ENCODE measurements at places on chromosomes 3 and 15.

- DNase-seq = no peak
Measured at GRCh38 chr15:60395276-60396011, 2.3 kb downstream of the ANXA2 start.

DNA sequence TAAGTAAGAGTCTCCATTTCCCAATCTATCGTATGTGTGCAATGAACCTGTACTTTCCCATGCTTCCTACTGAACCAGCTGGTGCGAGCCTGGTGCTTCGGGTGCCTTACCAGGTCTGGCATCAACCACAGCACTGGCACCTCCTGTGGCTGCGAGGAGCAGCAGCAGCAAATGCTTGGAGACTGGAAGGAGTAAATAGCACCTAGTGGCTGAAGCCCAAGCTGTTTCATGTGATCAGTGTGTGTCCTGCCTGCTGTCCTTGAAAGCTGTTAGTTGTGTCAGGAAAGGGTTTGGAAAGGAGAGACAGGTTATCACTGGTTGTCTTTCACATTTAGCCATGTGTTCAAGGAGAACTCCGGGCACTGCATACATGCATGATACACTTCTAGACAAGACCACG lies 31.8 kb downstream of the PCOLCE2 start:
- DNase-seq = no peak

GRCh38 chr3:105827959-105828358 lies 40.9 kb downstream of the CBLB start:
- DNase-seq = no peak

DNA sequence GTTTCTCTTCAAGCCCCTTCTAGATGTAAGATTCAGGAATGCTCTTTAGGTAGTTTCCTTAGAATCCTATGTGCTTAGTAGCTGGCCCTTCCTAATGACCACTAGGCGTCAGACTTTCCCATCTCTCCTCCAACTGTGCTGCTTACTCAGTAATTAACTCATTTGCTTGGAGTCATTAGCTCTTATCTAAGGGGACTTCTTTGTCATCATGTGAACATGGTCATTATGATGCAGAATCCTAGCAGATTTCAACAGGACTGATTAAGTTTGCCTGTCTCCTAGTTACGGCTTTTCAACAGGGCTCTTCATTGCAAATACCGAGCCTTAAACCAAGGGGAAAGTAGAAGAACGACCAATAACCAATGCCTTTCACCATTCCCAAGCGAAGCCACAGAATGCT lies 46.4 kb downstream of the GJD2 start:
- peak; percentile 22 for DNase-seq

DNA sequence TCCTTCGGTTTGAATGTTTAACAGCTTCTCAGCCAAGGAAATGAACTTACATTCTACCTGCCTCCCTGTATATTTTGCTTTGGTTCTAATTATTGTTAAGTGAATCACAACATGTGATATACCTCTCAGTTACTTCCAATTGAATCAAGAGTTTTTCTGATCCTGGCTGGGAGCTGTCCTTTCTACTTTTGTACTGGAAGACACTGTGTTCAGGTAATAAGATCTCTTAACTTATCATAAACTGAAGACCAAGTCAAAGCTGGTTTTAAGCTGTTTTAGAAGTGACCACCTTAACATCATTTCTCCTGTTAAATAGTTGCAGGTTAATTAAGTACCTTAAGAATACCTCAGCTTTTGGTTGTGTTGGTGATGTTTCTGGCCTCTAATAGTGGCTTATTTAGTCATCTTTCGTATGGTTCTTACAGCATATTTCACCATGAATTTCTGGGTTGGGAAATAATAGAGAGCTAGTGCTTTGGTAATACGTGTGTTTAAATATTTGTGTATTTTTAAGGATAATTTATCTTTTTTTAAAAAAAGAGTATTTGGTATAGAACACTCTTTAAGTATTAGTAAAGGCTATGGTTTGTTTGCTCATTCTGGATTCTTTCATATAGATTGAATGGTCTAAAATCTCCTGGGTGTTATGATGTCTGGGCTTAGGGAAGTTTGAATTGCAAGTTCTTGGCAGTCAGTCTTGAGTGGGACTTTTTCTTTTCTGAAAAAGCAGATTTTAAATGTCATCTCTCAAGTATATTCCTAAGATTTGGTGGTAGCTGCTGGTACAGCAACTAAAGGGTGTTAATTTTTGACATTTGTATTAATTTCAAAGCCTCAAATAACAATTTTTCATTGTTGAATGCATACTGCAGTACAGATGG lies 1.6 kb downstream of the RAB8B start:
- no peak for DNase-seq

- peak; percentile 51 for DNase-seq
Measured at GRCh38 chr3:194112120-194113106, 23.5 kb upstream of the HES1 start.

- DNase-seq = no peak
Measured at GRCh38 chr3:143727391-143727790, 120.9 kb downstream of the SLC9A9 start.

GRCh38 chr3:7700977-7701376 lies 800.6 kb upstream of the LMCD1 start:
- DNase-seq = no peak

- DNase-seq = no peak
Measured at GRCh38 chr15:69469467-69470201, 17.0 kb downstream of the RPLP1 start.

- no peak for DNase-seq
Measured at GRCh38 chr3:131543714-131544113, 40.9 kb upstream of the MRPL3 start.

- no peak for DNase-seq
Measured at GRCh38 chr3:57046101-57046765, 14.2 kb upstream of the SPATA12 start.

DNA sequence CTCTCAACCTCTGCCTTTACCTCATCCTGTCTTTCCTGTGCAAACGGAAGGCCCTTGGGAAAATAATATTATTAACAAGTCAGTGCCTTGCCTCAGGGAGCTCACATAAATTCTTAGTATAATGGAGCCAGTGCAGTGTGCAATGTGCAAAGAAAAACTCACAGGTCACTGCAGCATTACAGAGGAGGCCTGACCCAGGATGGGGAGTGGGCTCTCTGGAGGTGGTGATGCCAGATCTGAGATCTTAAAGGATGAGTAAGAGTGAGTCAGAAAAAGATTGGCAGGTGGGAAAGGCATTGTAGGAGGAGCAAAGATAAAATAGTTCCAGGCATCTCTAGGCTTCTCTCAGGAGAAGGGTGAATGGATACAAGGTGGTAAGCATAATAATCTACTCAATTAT lies 185.6 kb upstream of the ADAMTS9 start:
- no peak for DNase-seq

GRCh38 chr3:160474416-160474838 lies 24.8 kb upstream of the TRIM59 start:
- no peak for DNase-seq

GRCh38 chr3:9897408-9898372 lies 5.0 kb upstream of the IL17RE start:
- DNase-seq = no peak

GRCh38 chr3:88963003-88963402 lies 144.4 kb upstream of the EPHA3 start:
- DNase-seq = no peak

DNA sequence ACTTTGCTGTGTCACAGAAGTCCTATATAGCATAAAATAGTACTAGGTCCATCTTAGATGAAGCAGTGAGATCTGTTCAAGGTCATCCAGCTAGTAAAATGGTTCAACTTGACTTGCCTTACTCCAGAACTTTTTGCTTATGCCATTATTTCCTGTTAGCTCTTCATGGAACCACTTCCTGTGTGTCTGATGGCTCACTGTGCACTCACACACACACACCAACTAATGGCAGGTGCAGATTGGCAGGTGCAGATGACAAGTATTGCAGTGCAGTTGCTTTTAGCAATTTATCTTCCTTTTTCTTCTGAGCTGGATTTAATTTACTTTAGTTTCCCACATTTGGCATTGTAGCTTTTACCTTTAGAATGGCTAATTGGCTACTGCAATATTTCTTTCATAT lies 29.8 kb downstream of the GOLGA8S start:
- DNase-seq = no peak

- DNase-seq = peak; percentile 27
Measured at GRCh38 chr3:87298111-87298718, 21.8 kb upstream of the POU1F1 start.

DNA sequence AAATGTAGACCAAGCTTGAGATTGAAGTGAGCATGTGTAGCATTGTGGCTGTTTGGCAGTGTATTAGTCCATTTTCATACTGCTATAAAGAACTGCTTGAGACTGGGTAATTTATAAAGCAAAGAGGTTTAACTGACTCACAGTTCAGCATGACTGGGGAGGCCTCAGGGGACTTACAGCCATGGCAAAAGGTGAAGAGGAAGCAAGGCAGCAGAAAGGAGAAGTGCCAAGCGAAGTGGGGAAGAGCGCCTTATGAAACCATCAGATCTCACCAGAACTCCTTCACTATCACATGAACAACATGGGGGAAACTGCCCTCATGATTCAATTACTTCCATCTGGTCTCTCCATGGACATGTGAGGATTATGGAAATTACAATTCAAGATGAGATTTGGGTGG lies 8.6 kb upstream of the CERS3 start:
- DNase-seq = no peak

DNA sequence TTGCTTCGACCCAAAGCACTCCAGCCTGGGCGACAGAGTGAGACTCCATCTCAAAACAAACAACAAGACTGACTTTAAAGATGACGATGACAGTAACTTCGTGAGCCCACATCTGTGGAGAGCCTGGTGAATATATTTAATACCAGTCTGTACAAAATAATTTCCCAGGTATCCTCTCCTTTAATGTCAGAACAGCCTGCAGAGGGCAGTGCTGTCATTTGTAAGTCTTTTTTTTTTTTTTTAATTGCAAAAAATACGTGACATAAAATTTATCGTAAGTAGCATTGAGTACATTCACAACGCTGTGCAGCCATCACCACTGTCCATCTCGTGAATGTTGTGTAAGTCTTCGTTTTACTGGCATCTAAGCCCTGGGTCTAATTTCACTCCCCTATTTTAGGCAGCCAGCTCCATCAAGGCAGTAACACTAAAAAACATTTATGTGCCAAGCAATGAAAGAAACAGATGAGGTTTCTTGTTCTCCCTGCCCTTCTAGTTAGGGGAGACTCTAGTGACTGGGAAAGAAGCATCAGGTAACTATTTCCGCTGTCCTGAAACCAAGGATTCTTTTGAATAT lies 1.4 kb downstream of the HTD2 start:
- peak; percentile 1 for DNase-seq

DNA sequence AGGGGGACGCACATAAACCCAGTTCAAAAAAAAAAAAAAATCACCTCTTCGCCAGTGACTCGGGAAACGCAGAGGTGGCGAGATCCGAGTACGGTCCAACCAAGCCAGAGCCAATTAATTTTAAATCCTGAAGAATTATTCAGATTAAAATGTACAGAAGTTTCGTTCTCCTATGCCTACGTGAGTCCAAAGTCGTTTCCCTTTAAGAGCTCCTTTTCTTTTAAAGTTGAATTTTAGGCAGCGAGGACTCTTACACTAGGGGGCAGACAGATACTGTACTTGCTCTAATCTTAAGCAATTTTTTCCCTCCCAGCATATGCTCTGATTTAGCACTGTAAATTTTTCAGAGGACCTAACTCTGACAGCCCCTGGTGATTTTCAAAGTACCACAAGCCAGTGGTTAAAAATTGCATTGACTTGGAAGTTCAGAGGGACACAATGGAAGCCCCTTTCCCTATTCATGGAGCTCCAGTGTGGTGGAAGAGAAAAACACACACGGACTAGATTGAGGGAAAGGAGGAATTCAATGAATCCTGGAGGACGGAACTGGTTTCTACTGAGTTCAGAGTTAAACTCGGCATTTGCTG lies 3.3 kb upstream of the NR2F2 start:
- peak; percentile 54 for DNase-seq

DNA sequence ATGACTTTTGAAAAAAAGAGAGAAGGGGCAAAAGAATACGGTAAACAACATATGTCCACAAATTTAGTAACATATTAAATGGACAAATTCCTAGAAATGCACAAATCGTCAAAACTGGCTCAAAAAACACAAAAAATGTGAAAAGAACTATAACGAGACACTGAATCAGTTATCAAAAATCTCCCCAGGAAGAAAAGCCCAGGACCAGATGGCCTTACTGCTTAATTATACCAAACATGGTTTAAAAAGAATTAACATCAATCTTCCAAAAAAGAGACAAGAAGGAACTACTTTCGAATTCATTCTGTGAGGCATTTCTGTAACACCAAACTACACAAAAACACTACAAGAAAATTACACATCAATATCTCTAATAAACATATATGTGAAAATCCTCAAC lies 117.4 kb downstream of the STAG1 start:
- DNase-seq = no peak

GRCh38 chr3:151900884-151901643 lies 27.6 kb downstream of the SUCNR1 start:
- no peak for DNase-seq

- DNase-seq = no peak
Measured at GRCh38 chr15:43106486-43106829, 620 bp upstream of the UBR1 start.

DNA sequence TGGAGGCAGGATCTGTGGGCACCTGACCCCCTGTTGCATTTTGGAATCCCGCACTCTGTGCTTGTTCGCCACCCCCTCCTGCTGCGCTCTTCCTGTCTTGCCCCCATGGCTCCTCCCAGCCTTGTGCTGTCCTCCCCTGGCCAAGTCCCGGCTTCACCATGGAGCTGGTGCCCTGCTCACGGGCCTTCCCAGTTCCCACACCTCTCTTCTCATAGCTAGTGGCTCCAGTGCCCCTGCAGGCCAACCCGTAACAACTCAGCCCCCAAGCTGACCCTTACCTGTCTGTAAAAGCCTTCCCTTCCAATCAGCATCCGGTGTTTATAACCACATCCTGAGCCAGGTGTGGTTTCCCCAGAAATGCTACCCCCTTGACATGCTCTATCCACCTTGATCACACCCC lies 407.7 kb upstream of the C2CD4B start:
- DNase-seq = no peak

DNA sequence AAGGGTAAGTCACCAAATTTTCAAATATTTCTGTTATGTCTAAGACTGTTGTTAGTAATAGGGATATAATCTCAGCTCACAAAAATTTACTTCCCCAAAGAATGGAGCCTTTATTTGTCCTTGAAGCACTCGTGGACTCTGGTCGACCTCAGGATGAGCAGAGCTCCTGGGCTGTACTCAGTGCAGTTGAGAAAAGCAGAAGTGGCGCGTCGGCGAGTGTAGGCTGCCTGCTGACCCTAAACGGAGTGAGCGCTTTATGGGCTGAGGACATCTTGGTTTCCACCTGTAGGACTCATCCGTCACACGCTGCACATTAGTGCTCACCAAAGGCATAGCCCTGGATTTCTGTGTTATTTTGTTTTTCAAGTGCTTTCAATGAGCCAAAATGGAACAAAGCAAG lies 11.0 kb downstream of the GABRA5 start:
- DNase-seq = no peak

Measured in NCI-H345 (cell line).